ENCODE measurements at places on chromosomes 5 and 9.
A peak's percentile ranks its signal among the peaks of the same experiment; 100 is the strongest.

- no peak for DNase-seq
These were observed 384.5 kb upstream of the CDH6 start for GRCh38 chr5:30808996-30809395.

- no peak for DNase-seq
These were observed 55.8 kb downstream of the ASS1 start for GRCh38 chr9:130500340-130501180.

- DNase-seq = no peak
These were observed 332.0 kb downstream of the TRIM32 start for GRCh38 chr9:117018966-117019617.

DNA sequence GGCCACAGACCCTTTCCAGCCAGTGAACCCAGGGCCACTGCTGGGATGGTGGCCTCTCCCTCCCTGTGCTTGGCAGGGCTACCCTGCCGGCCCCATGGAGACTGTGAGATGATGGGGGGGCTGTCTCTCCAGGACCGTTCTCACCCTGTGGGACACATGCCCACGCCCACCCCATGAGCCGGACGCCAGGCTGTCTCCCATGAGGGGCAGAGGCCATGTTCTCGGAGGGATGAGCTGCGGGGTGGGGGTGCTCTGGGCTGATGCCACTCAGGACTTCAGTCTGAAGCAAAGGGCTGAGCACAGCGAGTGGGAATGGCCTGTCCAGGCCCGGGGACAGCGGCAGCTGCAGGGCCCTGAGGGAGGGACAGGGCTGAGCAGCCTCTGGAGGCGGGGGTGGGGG lies 88.9 kb downstream of the KCNT1 start:
- DNase-seq = no peak

GRCh38 chr5:56561455-56561854 lies 253.9 kb upstream of the MAP3K1 start:
- no peak for DNase-seq

- no peak for DNase-seq
These were observed 370.0 kb downstream of the NDUFS4 start for GRCh38 chr5:53930457-53930856.

DNA sequence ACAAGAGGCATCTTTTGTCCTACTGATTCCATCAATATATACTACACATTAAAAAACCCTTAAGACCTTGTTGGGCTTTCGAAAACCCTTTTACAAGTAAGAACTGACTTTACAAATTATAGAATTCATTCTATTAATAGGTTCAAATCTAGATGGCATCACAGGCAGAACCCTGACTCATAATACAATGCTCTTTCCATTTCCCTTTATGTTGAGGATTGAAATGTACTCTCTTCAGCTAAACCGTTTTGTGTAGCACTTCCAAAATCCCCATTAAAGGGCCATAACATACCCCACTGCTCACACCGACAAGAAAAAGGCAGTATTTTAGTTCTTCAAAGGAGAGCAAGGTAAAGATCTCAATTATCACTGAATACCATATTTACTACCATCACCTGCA lies 11.2 kb downstream of the CSNK1A1 start:
- DNase-seq = no peak

GRCh38 chr5:73093943-73094342 lies 26.4 kb upstream of the TMEM171 start:
- DNase-seq = no peak

DNA sequence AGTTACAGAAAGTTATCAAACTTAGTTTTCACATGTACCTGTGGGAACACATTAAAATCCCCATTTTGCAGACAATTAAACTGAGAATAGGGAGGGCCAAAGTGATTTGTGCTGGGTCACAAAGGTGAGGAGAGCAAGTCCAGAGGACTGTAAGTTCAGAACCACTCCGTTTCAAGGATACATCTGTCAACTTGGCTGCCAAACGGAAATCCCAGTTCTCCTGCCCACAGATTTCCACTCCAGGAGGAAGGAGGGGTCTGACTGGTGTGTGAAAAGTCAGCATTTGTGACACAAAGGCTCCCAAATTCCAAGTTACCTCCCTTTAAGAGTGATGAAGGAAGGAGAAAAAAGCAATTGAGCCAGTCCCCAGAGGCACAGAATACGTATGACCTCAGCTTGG lies 42.3 kb downstream of the PRELID2 start:
- no peak for DNase-seq

- DNase-seq = no peak
These were observed 69.8 kb downstream of the SGCD start for GRCh38 chr5:156396830-156397081.

DNA sequence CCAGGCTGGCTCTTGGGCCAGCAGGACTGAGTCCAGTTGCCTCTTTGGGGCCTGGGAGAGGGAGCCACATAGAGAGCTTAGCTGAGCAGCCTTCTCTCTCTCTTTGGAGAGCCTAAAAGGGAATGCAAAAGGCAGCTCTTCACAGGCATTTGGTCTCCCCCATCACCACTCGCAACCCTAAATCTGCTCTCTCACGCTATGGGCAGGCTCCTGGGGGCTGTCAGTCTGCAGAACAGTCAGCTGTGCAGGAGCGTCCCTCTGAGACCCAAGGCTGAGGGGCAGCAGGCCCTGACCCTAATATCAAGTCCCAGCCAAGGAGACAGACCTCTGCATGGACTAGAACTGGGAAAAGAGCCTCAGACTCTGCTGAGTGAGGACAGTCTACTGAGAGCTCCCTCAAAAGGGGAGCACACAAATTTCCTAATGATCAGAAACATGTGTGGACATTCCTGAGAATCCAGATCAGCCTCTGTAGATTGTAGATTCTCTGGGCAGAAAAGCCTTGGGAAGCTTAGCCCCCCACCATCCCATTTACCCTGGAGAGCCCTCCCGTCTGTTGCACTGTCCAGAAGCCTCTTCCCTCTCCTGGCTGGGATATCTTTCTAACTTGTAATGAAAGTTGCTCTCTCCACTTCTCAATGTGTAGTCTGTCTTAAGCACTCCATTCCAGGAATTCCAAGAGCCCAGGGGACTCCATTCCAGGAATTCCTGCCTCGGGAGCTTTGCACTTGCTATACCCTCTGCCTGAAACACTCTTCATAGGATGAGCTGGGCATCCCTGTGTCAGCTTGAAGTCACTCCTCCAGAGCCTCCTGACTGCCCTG lies 79.4 kb downstream of the FAM114A2 start:
- DNase-seq = no peak

GRCh38 chr9:120369608-120370220 lies 210.3 kb downstream of the CDK5RAP2 start:
- DNase-seq = no peak

DNA sequence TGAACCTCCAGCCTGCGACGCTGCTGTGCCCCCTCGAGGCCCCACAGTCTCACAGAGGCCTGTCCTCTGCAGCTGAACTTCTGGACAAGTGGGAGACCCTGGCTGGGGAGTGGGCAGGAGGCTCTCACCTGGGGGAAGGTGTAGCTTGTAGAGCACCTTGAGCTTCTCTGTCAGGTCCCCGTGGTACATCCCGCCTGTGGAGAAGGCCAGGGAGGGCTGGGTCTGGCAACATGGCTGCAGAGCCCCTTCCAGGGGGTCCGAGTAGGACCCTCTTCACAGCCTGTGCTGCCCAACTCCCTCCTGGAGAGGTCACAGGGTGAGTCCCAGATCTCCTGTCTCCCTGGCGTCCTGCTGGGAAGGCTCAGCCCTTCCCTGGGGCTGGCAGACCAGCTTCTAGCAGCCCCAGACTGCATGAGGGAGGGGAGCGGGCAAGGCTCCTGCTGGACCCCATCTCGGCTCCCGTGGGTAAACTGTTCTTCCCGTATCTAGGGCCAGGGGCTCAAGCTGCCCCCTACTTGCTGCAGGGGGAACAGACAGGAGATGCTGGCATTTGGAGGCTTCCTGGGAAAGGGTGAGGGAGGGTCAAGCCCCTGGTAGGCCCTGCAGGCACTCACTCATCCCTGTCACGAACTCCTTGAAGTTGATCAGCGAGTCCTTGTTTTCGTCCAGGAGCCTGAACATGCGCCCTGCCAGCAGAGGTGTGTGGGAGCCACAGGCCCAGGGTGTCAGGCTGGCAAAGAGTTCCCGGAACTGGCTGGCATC lies 11.2 kb upstream of the MRNIP start:
- DNase-seq = no peak

DNA sequence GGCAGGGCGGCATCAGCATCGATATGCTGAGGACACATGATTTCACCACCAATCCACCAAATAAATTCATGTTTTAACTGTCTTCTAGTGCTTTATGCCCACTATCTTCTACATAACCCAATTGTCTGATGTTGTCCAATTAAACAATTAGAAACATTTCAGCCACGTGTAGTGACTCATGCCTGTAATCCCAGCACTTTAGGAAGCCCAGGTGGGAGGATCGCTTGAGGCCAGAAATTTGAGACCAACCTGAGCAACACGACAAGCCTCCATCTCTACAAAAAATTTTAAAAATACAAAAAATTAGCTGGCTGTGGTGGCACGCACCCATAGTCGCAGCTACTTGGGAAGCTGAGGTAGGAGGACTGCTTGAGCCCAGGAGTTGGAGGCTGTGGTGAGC lies 128.1 kb downstream of the MYO10 start:
- no peak for DNase-seq

- DNase-seq = no peak
These were observed 126.2 kb downstream of the SAXO1 start for GRCh38 chr9:18906656-18907395.

DNA sequence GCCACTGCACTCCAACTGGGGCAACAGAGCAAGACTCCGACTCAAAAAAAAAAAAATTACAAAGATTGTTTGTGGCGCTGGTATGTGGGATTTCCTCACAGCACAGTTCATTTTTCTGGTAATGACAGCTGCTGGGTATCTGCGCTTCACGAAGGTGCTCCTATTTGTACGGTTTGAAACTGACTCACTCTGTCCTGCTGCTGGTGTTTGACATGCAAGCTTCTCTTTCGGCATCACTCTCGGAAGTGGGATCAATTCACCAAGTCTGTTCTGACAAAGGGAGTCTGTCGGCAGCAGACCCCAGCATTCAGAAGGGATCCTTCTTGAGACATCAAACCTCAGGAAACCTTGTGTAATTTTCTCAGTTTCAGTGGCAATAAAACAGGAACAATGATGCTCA lies 26.3 kb downstream of the MAML1 start:
- no peak for DNase-seq

- no peak for DNase-seq
These were observed 297.2 kb downstream of the SPOCK1 start for GRCh38 chr5:137201876-137202275.

- DNase-seq = no peak
These were observed 89.8 kb downstream of the PTTG1 start for GRCh38 chr5:160511280-160511929.

DNA sequence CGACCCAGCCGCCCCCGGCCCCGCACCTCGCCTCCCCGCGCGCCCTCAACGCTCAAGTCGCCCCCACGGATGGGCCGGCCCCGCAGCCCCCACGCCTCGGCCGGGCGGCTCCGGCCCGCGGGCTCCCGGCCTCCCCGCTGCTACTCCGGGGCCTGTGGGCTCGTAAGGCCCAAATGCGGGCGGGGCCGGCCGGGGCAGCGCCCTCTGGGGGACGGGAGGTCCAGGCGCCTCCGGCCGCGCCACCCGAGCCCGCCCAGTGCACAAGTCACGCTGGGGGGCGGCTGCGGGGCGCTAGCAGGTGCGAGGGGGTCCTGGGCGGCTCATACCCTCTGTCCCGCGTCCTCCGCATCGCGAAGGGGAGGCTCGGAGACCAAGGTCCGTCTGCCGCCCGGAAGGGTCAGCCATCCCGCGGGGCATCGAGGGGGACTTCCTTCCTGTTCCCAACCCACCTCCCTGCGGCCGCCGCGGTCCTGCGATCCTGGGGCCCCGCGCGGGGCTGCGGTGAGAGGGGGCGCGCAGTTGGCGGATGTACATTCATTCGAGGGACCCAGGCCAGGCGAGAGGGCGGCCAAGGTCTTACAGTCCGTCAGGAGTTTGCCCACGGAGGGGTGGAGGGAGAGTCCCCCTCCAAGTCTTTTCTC lies at the start of gene CIZ1:
Gene CIZ1 (minus strand): TSS at position 167 of the 641 bp plus-strand sequence. CDS start 715 bp downstream, outside the sequence.
- peak; percentile 85 for DNase-seq

- DNase-seq = no peak
These were observed 415.8 kb upstream of the PIK3R1 start for GRCh38 chr5:67799732-67800234.

DNA sequence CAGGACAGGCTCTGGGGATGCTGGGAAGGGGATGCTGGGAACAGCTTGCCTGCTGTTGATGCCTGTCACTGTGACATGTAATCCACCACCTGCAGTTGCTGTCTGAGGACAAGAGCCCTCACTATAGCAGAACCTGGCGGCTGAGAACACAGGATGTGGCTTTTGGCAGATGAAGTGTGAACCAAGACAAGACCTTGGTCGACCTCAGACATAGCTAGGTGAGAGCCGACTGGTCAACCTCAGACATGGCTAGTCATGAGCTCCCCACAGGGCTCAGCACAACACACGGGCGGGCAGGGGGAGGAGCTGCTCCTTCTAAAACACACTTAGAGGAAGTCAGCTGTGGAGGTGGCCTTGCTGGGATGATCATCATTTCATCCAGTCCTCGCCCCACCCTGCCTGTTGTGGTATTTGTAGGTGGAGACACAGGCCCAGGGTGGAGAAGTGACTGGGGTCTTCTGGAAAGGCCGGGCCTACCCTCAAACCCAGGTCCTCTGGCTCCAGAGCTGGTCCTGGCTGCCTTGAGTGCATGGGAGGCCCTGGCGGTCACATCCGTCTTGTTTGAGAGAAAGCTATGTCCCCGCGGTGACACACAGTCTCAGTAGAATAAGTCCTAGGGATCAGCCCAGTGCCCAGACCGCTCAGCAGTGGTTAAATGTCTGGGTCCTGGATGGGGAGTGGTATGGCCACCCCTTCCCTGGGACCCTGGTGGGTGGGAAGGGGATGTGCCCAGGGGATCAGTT lies 6.1 kb downstream of the SUSD3 start:
- DNase-seq = peak; percentile 91

GRCh38 chr9:126448865-126449577 lies 122.4 kb downstream of the MVB12B start:
- DNase-seq = no peak

DNA sequence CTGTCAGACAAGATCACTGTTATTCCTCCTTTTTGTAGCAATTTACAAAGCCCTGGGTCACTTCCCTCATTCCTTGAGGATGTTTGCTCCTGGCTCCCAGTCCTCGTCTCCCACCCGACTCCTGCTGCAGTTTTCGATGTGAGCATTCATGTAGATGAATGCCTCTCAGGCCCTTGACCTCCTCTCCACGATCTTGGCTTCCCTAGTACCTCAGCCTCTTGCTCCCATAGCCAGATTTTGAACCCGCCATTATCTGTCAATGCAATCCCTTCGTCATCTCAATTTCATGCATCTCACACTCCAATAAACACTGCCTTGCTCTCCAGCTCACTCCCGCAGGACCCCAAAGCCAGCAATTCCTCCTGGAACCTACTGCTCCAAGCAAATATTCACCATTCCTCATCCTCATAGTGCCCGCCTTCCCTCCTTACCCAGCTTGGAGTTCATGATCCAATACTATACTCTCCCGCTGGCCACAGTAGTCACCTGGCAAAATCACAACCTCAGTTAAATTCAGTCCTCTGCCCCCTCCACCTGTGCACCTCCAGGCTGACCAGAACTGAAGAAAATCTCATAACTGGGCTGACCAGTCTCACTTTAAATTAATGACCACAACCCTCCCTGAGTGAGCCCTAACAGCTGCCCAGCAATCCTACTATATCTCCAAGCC lies 35.1 kb upstream of the JADE2 start:
- DNase-seq = no peak

- no peak for DNase-seq
These were observed 37.3 kb downstream of the FSD1L start for GRCh38 chr9:105485131-105485530.

All from natural killer cell treated with Interleukin-12 subunit alpha and Interleukin-12 subunit beta and Interleukin-15 and Interleukin-18, amount 100 ng/mL, for 72 hours (primary cell).